ENCODE measurements at places on chromosomes 13 and 19.

DNA sequence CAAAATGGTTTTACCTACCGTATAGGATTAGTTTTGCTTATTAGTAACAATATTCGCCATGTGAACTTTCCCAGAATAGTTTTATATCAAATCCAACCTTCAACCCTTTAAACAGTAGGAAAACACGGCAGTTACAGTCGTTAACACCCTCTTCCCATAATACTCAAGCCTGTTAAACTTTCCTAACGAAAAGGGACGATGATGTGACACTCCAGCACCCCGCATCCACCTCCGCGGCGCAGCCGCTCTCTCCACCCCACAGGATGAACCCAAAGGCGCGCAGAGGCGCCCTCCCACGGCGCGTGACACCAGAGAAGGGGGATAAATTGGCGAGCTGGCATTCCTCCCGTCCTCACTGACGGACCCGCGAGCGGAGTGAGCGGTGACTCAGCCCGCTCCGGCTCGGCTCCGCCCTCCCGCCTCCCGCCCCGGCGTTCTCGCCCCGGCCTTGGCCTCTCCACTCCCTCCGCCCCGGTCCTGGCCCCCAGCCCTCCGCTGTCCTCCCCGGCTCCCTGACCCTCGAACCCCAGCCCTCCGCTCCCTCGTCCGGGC lies 665 bp downstream of the TUBGCP3 start:
- peak; percentile 88 for DNase-seq

DNA sequence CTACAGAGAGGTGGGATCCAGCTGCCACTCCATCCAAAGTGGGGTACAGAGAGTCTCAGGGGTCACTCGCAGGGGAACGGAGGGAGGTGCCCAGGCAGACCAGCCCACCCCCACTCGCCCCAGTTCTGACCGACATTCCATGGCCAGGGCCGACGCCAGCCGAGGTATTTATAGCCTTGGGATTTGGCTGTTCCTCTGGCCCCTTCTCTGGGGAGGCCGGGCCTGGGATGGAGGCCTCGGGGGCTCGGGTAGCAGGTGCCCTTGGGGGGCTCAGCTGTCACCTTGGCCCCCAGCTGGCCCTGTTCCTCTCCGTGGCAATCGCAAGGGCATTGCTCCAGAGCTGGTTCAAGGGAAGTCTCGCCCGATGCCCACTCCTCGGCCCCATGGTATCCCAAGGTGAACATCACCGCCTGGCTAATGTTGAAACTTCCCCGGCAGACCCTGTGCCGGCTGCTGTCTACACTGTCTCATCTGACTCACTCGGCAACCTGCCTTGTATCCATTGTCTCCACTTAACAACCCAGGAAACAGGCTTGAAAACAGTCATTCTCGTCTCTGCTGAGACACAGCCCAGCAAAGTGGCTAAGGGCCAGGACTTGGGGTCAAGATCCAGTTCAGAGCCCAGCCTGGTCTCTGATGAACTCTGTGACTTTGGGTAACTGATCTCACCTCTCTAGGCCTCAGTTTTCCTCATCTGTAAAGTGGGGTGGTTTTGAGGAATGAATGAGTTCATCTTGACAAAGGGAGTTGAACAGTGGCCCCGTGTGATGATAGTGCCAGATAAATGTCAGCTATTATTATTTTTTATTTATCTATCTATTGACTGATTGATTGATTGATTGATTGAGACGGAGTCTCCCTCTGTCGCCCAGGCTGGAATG lies 9.7 kb downstream of the PRKACA start:
- no peak for DNase-seq

- DNase-seq: no peak
Measured at GRCh38 chr13:92461402-92461801, 765.2 kb upstream of the GPC6 start.

DNA sequence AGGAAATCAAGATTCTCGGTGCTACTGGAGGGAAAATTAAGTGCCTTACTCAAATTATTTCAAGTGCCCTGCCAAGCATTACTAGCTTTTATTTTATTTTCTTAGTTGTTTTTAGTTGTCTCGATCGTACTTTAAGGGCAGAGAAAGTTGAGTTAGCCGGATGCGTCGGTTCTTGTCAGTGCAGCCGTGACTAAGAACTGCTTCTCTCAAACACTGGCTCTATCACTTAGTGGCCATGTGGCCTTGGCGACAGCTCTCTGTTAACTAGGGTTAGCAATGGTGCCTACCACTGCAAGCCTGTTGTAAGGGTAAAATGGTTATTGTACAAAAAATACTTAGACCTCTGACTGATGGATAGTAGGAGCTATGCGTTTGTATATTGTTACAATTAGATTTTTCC lies 227.8 kb downstream of the KATNAL1 start:
- no peak for DNase-seq

GRCh38 chr19:17488593-17489391 lies 18.5 kb downstream of the SLC27A1 start:
- DNase-seq: peak; percentile 69

GRCh38 chr19:40805258-40805868 lies 6.4 kb downstream of the EGLN2 start:
- no peak for DNase-seq

DNA sequence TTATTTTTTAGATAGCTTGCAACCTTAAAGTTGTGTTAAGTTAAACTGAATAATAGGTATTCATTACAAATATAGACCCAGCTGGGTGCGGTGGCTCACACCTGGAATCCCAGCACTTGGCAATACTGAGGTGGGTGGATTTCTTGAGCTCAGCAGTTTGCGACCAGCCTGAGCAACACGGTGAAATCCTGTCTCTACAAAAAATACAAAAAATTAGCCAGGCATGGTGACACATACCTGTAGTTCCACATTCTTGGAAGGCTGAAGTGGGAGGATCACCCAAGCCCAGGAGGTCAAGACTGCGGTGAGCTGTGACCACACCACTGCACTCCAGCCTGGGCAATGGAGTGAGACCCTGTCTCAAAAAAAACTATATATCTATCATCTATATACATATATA lies 386.5 kb downstream of the PCDH17 start:
- DNase-seq: no peak

DNA sequence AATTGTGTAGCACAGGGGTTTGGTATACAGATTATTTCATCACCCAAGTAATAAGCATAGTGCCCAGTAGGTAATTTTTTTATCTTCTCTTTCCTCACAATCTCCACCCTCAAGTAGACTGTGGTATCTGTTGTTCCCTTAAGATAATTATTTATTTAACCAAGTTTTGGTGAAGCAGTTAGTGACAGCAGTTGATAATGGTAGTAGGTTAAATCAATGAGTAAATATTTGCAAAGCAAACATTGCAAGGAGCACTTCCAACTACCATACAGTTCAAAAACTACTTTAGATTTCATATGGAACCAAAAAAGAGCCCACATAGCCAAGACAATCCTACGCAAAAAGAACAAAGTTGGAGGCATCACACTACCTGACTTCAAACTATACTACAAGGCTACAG lies 291.8 kb downstream of the KCTD12 start:
- no peak for DNase-seq

GRCh38 chr19:30781519-30781918 lies 409.3 kb downstream of the ZNF536 start:
- DNase-seq: no peak

GRCh38 chr13:41434831-41435520 lies 22.4 kb upstream of the RGCC start:
- DNase-seq: no peak

DNA sequence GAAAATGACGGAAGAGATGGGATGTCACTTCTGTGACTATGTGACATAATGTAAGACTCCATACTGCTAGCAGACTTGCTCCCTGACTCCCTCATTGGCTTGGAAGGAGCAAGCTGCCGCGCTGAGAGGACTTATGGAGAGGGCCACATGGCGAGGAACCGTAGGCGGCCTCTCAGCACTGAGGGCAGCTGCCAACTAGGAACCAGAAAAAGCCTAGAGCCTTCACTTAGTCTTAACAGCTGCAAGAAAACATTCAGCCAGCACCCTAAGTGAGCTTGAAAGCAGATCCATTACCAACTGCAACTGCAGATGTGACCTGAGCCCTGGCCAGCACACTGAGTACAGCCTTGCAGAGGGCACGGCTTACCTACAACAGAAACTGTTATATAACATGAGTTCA lies 33.9 kb downstream of the USP12 start:
- DNase-seq: no peak

GRCh38 chr19:31955061-31955460 lies 390.3 kb upstream of the ZNF507 start:
- no peak for DNase-seq

DNA sequence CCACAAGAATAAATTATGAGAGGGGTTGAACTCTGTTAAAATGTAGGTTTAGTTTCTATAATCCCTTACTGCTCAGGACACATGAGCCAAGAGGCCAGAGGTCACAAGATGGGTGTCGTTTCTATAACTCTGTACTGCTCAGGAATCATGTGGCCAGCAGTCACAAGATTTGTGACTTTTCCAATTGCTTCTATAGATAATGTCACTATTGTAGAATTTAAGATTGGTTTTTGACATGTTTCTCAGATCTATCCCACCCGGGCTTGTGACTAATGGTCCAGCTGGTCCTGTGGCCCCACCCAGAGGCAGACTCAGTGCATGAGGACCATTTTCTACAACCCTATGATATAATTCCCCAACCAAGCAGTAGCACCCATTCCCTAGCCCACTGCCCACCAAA lies 662.0 kb upstream of the KLF12 start:
- no peak for DNase-seq

DNA sequence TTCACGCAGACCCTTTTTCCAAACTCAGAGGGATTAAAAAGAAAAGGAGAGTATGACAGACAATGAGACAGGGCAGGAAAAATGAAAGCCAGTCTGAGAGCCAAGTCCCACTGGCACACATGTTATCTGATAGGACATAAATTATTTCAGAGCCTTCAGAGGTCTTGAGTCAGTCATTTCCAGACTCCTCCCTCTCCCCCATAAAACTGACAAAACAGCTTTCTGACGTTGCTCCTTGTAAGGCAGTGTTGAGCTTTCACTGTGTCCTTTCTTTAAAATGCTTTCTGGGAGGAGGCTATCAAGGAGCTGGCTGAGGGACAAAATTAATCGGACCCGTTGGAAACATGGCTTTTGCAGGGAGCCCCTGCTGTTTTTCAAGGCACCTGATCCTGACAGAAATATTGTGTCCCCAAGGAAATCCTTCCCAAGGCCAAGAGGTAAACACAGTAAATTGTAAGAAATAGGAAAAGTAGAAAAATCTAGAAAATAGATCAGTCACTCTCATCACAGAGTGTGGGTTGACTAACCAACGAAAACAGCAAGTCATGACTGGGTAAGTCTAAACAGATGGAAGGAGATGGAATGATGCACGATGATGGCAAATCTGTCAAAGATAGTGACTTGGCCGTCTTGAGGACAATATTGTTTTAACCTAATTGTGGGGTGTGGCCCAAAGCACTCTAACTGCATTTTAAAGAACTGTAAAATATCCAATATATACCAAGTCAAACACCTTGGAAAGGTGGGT lies 89.7 kb downstream of the DCT start:
- DNase-seq: no peak

DNA sequence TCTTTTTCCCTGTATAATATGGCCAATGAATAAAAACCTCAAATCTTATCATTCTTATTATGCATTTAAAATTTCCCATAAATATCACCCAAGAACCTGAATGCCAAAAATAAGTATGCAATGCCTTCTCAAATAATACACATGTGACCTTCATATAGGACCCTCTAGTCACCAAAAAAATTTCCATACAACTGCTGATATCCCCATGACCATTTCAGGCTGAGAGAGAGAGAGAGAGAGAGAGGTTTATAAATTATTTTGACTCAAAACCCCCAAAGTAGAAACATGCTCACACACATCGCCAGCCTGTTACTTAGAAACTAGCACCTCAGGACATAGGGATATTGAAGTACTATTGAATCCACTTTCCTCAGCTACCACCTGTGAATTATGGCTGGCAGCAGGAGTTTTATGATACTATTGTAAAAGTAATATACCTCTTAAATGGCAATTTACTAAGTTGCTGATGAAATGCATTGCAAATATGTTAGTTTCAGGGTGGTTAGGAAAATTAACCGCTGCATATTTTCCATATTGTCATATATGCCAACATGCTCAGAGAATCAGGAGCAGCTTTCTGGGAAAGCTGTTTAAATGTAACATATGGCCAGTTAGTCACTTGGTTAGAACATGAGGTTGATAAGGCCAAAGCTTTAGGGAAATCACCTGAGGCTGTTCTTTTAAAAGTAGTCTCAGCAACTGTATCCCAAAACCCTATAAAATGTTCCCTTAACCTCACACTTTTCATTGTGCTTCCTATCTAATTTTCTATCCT lies 230.8 kb downstream of the DCT start:
- no peak for DNase-seq

- DNase-seq: no peak
Measured at GRCh38 chr13:111171629-111172028, 56.5 kb downstream of the ARHGEF7 start.

DNA sequence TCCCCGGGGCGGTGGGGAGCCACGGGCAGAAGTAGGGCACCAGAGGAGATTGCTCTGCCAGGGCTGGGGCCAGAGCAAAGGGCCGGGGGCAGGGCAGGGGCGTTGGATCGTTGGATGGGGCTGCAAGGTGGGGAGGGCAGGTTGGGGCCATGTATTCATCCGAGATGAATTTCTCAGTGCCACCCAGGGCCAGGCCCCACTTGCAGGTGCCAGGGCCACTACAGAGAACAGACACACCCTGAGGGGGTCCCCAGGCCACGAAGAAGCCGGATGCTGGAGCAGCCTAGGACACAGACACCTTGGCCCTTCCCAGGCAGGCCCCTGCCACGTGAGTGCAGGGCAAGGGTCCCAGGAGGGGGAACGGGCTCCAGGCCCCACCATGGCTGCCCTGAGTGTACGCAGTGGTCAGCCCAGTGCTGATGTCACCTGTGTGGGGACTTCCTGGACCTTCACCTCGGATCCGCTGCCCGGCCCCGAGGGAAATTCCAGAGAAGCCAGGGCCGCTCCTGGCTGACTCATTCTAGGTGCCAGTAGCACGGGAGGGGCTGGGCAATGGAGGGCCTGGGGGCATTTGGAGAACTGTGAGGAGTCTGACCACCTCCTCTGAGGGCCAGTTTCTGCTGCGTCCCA lies 9.6 kb upstream of the SBNO2 start:
- peak; percentile 54 for DNase-seq

GRCh38 chr13:98768522-98768921 lies 16.1 kb upstream of the SLC15A1 start:
- DNase-seq: no peak
